ENCODE measurements at places on chromosomes 13 and 19. TPM values are rescaled to one million over a fixed set of nuclear protein-coding genes. Genes with fewer than 3 reads are reported as not detected.

The APC2 gene
- total RNA-seq = 0.29 TPM

The CD177 gene
- total RNA-seq = 0.39 TPM

The SYCN gene
- not detected for total RNA-seq

The GPALPP1 gene
- 33.9 TPM for total RNA-seq

The OR10H3 gene
- total RNA-seq = not detected

The CEP89 gene
- 14.4 TPM for total RNA-seq

The ZNF709 gene
- 4.8 TPM for total RNA-seq

DNA sequence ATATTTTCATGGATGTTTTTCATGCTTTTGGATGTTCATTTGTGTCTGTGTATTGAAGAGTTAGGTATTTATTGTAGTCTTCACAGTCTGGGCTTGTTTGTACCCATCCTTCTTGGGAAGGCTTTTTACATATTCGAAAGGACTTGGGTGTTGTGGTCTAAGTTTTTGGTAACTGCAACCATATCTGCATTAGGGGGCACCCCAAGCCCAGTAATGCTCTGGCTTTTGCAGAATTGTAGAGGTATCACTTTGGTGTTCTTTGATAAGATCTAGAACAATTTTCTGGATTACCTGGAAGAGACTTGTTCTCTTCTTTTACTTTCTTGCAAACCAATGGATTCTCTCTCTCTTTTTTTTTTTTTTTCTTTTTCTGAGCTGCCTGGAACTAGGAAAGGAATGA lies 581.3 kb downstream of the DACH1 start:
- DNase-seq = no peak

- no peak for DNase-seq
These were observed 9.8 kb downstream of the ATP4B start for GRCh38 chr13:113648216-113648610.

DNA sequence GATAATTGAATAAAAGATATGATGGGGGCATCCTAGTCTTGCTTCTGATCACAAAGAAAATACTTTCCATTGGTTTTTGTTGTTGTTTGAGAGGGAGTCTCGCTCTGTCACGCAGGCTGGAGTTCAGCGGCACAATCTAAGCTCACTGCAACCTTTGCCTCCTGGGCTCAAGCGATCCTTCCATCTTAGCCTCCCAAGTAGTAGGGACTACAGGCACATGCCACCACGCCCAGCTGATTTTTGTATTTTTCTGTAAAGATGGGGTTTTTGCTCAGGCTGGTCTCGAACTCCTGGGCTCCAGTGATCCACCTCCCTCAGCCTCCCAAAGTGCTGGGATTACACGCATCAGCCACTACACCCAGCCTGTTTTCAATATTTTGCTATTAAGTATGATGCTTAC lies 17.1 kb upstream of the PSMC4 start:
- DNase-seq = no peak

DNA sequence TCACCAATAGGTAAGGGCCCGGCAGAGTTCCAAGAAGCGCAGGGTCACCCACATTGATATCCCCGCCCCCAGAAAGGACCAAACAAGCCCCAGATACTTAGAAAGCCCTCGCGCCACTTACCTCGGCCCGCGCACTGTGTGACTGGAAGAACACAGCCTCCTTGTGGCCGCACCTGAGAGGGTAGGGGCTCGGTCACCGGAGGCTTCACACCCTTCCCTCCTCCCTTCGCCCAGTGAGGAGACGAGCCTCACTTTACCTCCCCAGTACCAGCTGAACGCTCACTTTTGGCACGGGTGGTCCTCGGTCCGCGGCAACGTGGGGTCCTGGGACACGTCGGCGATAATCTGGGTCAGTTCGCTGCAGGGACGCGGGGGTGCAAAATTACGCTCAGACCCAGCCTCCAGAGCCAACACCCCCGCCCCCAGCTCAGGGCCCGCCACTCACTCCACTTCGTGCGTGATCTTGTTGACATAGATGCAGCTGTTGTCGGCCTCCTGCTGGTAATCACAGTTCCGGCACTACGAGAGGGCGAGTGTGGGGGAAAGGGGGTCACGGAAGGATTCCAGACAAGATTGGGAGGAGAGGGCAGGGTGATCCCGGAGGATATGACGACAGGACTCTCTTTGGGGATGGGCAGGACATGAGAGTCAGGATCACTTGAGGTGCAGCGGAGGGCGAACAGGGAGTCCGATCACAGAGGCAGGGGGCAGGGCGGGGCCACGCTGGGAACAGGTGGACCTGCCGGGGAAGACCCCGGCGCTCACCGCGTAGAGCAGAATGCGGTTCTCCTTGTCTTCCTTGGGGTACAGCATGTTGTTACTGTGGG lies 568 bp downstream of the POLR2I start:
- peak; percentile 64 for DNase-seq

- DNase-seq = no peak
These were observed 5.8 kb downstream of the SLC39A3 start for GRCh38 chr19:2733930-2734588.

DNA sequence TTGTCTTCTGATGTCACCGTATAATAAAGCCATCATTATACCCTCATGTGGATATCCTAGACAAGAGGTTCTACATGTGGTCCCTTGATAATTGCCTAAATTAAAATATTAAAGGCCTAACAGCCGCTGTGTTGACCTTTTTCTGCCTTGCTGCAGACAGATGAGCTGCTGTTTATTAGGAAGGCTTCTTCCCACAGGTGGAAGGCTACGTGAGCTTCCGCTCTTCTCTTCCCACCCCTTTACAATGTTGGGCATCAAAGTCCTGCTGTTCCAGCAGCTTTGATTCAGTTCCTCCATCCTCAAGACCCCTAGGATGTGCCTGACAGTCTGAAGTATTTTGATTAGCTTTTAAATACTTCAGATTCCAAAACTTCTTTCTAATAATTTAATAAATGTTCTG lies 217.1 kb downstream of the PCCA start:
- no peak for DNase-seq

GRCh38 chr13:106507560-106508274 lies 27.7 kb downstream of the EFNB2 start:
- no peak for DNase-seq

GRCh38 chr13:89267734-89268133 lies 1596.6 kb downstream of the SLITRK5 start:
- DNase-seq = no peak

GRCh38 chr13:98372876-98373275 lies 195.8 kb upstream of the RNF113B start:
- DNase-seq = no peak

- DNase-seq = no peak
These were observed 195.3 kb downstream of the USP12 start for GRCh38 chr13:26976313-26976712.

- peak; percentile 26 for DNase-seq
These were observed 550 bp downstream of the CERS4 start for GRCh38 chr19:8209462-8210378.

DNA sequence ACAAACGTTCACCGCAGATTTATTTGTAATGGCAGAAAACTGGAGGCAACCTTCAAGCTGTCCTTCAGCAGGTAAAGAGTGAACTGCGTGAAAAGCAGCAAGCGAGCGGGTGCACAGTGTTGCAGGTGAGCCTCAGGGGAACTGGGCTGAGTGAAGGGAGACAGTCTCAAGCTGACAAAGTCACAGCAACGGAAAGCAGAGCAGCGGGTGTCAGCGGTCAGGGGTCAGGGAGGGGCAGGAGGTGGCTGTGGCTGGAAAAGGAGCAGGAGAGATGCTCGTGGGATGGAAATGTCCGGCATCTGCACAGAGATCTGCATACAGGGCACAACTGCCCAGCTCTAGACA lies 8.5 kb upstream of the RASA3 start:
- DNase-seq = no peak

GRCh38 chr19:16077984-16078758 lies 1.9 kb downstream of the TPM4 start:
- DNase-seq = no peak

DNA sequence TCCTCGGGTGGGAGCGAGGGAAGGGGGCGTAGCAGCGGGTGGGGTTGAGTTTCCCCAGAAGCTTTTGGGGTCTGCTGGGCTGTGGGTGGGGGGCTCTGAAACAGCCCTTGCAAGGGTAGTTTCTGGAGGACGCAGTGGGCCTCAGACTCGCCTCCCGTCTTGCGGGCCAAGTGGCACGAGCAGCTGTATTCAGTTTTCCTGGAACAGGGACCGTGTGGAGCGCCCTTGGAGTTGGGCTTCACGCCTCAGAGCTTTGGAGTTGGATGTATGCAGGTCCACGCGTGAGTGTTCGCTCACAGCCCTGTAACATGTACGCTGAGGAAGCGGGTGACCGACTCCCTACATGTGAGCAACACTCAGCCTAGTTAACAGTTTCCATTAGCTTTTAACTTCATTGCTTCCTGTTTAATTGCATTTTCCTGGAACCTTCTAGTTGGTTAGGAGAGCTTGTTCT lies 603 bp downstream of the TM9SF2 start:
- peak; percentile 68 for DNase-seq

DNA sequence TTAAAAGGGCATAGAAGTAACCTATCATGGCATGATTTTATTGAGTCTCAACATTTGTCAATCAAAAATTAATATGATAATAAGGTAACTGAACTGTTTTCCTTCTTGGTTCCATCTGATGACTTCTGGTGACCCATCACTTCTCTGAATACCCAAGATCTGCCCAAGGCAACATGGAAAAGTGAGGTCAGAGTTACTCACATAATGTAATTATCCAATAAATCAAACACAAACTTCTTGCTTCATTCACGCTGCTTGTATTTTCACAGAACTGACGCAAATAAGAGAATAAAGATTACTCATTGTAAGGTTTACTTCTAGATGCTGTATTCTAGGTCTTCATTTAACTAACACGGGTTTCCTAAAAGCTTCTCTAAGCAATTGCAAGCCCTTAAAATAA lies 361.6 kb downstream of the RBM26 start:
- no peak for DNase-seq

DNA sequence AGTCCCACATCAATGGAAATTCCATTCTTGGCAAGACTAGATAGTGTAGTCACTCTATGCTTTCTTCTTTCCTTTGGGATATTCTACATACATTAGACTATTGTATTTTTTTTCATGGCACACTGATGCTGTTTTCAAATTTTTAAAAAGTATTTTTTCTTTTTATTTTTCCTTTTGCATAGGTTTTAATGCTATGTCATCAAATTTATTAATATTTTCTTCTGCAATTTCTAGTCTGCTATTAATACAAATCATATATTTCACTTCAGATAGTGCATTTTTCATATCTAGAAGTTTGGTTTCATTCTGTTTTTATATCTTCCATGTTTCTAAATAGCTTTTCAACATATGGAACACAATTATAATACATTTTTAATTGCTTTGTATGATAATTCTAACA lies 2050.1 kb upstream of the PRR20A start:
- DNase-seq = no peak

DNA sequence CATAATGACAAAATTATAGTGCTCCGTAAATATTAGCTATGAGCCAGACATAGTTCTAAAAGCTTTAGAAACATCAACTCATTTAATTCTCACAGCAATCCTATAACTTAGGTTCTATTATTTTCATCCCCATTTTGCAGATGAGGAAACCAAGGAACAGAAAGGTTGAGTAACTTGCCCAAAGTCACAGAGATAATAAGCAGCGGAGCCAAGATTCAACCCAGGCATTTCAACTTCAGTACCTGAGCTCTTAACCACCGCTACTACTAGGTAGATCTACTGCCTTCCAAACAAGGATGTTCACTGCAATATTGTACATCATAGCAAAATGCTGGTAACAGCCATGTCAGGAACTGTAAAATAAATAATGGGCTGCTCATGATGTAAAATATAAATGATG lies 39.9 kb downstream of the ELF1 start:
- DNase-seq = no peak

DNA sequence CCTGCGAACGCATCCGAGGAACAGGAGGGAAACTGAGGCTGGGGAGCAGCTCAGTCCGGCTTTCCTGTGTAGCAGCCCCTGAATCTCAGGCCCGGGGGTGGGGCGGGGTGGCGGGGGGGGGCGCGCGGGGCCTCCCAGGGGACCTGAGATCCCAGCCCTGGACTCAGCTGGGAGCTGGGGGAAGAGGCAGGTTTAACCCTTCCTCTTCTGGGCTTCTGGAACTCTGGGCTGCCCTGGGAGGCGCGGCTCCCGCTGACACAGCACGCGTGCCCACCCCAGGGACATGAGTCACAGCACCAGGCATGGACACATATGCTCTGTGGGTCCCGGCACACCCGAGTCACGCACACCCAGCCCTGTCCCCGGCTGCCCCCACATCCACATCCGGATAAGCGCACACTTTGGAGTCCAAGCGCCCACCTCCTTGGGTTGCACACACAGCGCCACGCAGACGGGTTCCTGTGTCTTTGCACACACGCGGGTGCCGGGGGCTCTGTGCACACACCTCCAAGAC lies 3.5 kb upstream of the CIRBP start:
- peak; percentile 81 for DNase-seq

- no peak for DNase-seq
These were observed 8.6 kb downstream of the CLN5 start for GRCh38 chr13:77000475-77000874.

DNA sequence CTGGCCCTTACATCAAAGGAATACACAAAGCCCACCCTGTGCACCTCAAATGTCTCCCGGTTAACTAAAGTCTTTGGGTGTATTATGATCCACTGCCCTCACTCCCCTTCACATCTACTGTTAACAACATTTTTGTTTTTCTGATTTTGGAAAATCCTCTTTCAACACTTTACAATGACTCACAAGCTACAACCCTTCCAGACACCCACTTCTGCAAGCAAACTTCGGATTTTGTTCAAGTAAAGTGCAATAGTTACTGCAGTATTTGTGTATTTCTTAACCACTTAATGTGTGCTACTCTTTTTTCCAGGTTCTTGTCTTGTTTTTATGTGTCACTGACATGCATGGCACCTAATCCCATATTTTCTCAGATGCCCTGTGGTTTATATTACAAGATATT lies 101.1 kb downstream of the EDNRB start:
- DNase-seq = no peak

GRCh38 chr19:14048443-14049153 lies 13.3 kb downstream of the PALM3 start:
- DNase-seq = peak; percentile 67

DNA sequence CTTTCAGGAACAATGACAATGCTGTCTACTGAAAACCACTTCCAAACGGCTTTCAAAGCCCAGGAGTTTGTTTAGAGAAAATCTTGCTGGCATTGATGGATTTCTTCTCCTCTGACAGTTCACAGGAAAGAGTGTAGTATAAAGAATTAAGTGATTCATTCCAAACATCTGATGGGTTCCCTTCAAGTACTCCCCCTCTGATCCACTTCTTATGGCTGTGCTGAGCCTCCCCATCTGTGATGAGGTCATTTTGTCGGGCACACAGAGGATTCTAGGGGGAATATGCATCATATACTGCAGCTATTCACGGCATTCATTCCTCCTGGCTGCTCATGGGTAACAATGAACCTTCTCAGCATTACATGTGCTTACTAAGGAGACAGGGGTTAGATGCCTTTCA lies 107.9 kb downstream of the RGCC start:
- DNase-seq = no peak

GRCh38 chr13:111359237-111359915 lies 38.9 kb downstream of the TEX29 start:
- no peak for DNase-seq

DNA sequence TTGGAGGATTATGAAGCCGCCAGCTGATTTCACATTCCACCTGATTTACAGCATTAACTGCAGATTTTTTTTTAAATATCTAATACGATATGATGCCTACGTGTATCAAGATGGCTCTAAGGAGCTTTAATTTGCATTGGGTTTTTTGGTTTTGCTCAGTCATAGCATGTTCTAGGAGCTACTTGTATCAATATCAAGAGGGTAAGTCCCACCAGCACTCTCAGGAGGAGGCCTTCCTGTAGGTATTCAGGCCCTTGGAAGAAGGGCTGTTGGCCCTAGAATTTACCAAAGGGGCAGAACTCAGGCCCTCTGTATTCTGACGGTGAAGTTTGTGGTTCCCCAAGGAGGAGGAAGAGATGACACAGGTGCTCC lies 97.2 kb upstream of the IPO5 start:
- DNase-seq = no peak
